Activated naive CD8-positive, alpha-beta T cell treated with anti-CD3 and anti-CD28 coated beads, Interleukin-2, amount 50 U/mL, for 16 hours (primary cell): ENCODE measurements at places on chromosomes 2 and 18.
A peak's percentile ranks its signal among the peaks of the same experiment; 100 is the strongest.

DNA sequence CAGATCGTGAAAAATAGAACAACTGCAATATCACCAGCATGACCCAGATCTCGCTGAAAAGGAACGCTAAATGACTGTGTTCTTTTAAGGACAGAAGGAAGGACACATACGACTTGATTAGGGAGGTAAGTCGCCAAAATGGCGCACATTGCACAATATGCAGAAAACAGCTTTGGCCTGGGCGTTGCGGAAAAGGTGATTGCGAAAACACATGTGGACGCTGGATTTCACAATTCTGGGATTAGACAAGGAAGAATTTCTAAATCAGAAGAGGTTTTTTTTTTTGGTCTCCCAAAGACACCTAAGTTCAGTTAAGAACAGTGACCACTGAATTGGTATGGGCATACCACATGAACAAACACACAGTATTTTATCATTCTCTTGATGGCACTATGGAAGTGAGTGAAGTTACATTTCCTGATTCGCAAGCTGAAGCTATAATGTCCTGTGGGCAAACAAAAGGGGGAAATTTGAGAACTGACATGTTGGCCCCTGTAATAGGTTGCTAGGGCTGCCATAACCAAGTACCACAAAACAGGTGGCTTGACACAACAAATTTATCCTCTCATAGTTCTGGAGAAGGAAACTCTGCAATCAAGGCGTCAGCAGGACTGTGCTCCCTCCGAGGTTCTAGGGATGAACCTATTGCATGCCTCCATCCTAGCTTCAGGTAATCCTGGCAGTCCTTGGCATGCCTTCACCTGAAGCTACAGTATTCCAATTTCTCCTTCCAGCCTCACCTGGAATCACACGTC, 25.8 kb upstream of the ERICH2 start:
- no peak for DNase-seq

GRCh38 chr2:219533930-219534661, 9.5 kb downstream of the CHPF start:
- no peak for DNase-seq

GRCh38 chr2:241760301-241760771, 16.3 kb upstream of the GAL3ST2 start:
- no peak for DNase-seq

DNA sequence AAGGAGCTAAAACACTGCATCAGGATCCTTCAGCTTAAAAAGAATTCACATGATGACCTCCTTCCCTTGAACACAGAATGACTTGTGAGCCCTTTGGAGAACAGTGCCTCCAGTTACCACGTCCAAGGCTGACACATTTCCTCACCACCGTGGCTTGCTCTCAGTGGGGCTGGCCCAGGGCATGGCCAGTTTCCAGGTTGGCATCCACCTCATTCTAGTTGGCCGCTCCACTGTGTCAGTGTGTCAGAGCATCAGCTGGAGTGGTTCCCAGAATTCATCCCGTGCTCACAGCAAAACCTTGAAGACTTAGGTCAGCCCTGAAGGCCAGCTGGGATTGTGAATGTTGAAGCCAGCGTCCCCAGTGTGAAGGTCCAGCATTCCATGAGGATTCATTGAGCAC, 158.5 kb downstream of the INSIG2 start:
- no peak for DNase-seq

GRCh38 chr2:149566652-149567051, 20.9 kb downstream of the MMADHC start:
- no peak for DNase-seq

DNA sequence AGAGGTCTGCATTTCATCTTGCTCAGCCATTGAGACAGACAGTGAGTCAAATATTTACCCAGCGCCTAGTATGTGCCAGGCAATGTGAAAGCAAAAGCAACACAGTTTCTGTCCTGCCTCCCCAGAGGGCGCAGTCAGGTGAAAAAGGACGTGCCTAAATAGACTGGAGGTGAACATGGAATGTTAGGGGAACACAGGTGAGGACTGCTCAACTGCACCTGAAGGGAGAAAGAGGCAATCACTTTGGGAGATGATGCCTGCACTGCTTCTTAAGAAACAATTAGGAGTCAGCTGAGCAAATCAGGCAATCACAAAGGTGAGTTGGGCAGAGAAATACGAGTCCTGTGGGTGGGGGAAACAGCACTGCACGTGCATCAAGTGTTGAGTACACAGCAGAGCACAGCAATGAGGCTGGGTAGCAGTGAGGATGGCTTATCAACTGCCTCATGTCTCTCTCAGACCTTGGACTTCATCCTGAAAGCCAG, 218.3 kb upstream of the SMAD7 start:
- DNase-seq, result no peak

DNA sequence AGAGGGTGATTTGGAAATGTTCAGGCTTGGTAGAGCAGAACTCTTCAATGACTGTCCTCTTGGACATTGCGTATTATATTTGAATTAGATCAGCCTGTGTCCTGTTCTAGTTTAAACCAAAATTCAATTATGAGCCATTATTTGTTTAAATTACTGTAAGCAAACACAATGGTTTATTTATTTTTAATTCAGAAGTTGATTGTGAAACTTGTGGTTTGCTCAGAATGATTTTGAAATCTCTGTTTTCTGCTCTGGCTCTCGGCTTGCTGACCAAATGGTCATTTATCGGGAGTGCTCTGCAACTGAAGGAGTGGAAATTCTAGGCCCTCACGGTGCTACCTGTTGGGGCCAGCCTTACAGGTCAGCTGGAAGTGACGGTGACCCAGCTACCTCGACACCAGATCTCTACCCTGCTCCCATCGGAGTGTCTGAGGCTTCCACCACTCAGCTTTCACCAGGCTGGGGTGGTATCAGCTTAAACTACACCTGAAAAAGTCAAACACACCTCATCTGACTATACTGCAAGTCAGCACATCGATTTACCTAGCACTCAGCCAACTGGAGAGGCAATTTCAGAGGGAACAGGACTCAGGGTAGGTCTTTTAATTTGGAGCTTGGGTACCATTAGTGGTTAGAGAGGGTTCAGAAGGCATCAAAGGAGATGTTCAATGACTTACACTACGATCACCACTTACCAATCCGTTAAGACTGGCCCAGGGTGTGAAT, 36.8 kb upstream of the GPD2 start:
- DNase-seq, result no peak

- no peak for DNase-seq
Observed at GRCh38 chr18:36772241-36772723, 56.5 kb downstream of the TPGS2 start.

GRCh38 chr2:85750587-85751575, 2.9 kb upstream of the ATOH8 start:
- peak; percentile 15 for DNase-seq

DNA sequence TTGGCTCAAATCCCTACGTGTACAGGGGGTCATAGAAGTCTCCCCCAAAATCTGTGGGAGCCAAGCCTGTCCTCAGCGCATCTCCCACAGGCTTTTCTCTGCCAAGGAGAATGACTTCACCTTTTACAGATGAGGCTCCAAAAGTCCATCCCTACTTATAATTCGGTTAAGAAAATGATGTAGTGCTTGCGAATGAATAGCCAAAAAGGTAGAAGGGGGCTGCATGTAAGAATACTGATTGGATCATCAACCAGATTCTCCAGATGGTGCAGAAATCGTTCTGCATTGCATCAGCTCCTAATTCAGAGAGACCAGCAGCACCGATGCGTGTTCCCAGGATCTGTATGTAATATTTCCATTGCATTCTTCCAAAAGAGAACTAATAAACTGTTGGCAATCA, 91.9 kb downstream of the EPHA4 start:
- DNase-seq, result no peak

DNA sequence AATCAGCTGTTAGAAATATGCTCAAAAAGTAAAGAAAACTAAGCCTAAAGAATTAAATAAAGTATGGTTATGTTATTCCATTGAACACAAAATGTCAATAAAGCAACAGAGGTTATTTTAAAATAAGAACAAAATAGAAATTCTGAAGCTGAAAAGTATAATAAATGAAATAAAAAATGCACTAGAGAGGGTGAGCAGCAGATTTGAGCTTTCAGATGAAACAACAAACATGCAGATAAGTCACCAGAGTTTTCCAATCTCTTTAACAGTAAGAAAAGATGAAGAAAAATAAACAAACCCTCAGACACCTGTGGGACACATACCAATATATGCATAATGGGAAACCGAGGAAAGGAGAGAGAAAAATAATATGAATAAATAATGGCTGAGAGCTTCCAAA, 70.3 kb upstream of the SLC9A2 start:
- DNase-seq, result no peak

- DNase-seq, result no peak
Observed at GRCh38 chr2:212949786-212950185, 201.6 kb downstream of the IKZF2 start.

GRCh38 chr2:232508251-232508650, 11.9 kb upstream of the PRSS56 start:
- DNase-seq, result no peak

DNA sequence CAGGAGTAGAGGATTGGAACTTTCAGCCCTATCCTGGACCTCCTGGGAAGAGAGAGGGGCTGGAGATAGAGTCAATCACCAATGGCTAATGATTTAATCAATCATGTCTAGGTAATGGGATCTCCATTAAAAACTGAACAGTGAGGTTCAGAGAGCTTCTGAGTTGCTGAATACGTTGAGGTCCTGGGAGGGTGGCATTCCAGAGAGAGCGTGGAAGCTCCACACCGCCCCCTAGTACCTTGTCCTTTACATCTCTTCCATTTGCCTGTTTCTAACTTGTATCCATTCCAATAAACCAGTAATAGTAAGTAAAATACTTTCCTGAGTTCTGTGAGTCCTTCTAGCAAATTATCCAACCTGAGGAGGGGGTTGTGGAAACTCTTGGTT, 101.7 kb downstream of the B3GNT2 start:
- no peak for DNase-seq

- DNase-seq, result no peak
Observed at GRCh38 chr2:217742841-217743240, 260.0 kb downstream of the TNS1 start.

DNA sequence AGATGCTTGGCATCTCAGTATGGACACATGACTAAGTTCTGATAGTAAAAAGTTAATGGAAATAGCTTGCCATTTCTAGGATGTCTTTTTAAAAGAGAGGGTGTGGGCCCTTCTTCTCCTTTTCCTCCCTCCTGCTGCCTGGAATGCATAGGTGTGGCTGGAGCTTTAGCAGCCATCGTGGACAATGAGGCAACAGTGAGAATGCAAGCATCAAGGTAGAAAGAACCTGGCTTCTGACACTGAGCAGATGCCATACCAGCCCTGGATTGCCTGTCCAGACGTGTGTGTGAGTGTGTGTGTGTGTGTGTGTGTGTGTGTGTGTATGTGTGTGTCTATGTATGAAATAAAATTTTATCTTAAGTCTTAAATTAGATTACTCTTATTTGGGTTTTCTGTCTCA, 660.1 kb downstream of the XIRP2 start:
- no peak for DNase-seq

GRCh38 chr2:110740747-110741349, 8.5 kb downstream of the ACOXL start:
- DNase-seq, result no peak
